ENCODE measurements at places on chromosomes 16 and 17.

GRCh38 chr16:56542039-56542438 is 22.2 kb upstream of the BBS2 start:
- no peak for DNase-seq

DNA sequence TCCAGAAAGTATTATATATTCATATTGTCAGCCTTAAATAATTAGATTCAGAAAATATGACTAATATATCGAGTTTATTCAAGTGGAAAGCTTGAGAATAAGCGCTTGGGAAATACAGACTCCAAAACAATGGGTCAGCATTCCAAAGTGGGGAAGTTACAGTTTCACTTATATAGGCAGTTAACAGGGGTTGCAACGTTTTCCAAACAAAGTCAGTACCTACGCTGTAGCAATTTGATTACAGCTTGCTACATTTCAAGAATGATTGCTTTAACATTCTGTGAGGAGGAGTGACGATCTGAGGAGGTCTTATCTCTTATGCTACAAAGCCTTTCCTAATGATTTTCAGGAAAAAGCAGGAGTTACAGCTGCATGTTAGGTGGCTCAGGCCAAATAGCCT is 34.2 kb upstream of the HS3ST3A1 start:
- no peak for DNase-seq

DNA sequence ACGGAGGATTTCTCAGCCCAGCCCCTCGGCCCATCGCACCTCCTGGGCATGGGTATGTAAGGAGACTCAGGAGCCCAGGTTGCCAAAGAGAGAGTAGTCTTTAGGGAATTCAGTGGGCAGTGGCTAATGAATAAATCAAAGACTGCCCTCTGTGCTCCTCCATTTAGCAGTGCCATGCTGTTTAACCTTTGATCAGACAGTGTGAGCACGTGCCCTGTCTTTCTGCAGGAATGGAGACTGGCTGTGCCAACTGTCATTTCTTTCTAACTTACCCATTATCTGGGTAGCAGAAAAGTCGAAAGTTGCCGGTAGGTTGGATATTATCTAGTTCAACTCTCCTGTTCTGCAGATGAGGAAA is 62.4 kb downstream of the CDRT4 start:
- no peak for DNase-seq

DNA sequence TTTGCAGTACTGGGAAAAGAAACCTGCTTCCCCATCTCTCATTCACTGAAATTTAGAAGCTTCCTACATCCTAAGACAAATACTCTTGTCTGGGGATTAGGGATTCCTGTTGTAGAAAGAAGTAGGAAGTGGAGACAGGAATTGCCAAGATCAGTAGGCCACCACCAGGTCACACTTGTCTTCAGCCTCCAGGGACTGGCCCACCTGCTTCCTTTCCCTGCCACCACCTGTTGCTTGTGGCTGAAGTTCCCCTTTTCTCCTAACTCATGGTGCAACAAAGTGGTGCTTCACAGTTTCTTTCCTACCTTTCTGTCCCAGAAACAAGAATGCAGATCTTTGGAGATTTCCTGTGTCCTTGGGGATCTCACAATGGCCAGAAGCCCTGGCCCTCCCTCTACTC is 82.4 kb downstream of the WNT3 start:
- DNase-seq: no peak

- DNase-seq: peak; percentile 47
Measured at GRCh38 chr16:27977966-27978365, 85.5 kb downstream of the GSG1L start.

GRCh38 chr16:11170201-11170600 is 85.8 kb downstream of the SOCS1 start:
- DNase-seq: no peak

- no peak for DNase-seq
Measured at GRCh38 chr16:8907096-8907495, 24.9 kb downstream of the LITAFD start.

GRCh38 chr16:67388591-67388990 is 4.7 kb downstream of the TPPP3 start:
- DNase-seq: no peak

DNA sequence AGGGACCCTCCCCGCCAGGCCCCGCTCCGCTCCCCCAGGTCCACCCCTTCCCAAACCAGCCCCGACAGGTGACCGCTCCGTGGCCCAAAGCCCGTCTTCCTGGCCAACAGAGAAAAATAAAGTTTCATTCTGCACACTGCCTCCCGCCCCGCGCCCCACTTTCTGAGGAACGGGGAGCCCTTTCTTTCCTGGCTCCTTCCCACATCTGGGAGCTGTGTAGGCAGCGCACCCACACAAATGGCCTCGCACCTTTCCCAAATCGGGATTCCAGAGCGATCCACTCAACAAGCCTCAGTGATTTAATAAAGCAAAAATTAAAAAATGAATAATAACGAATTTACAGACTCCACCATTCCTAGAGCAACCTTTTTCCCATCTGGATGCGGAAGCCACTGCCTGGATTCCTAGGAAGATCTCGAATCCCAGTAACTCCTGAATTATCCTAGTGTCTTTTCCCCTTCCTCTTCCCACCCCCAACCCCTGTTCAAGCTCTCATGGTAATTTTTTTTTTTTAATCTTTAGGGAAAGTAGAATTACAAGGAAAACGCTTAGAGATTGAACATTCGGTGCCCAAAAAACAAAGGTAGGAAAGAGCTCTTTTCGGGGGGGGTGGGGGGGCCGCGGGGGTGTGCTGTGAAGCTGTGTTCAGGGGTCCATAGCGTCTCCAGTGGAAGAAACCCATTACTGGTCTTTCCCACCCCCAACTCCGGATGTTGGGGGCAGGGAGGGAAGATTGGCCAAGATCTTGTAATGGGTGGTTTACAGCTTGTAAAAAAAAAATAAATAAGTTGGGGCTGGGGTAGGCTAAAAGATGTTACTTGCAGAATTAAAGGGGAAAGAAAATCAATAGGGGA is 1.6 kb downstream of the IGF2BP1 start:
- DNase-seq: no peak

DNA sequence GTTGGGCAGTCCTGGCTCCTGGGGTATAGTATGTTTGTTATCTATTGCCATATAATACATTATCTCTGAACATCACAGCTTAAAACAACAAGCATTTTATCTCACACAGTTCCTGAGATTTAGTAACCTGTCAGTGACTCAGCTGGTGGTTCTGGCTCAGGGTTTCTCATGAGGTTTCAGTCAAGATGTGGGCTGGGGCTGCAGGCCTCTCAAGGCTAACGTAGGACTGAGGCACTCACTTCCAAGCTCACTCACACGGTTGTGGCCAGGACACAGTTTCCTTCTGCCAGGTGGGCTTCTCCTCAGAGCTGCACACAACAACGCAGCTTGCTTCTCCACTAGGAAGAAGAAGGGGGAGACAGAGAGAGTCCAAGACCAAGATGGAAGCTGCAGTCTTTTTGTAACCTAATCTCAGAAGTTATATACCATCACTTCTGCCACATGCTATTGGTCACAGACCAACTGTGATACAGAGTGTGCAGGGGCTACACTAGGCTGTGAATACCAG is 10.3 kb upstream of the MED13 start:
- no peak for DNase-seq

GRCh38 chr17:28578246-28579195 is 1.8 kb upstream of the ALDOC start:
- DNase-seq: no peak

DNA sequence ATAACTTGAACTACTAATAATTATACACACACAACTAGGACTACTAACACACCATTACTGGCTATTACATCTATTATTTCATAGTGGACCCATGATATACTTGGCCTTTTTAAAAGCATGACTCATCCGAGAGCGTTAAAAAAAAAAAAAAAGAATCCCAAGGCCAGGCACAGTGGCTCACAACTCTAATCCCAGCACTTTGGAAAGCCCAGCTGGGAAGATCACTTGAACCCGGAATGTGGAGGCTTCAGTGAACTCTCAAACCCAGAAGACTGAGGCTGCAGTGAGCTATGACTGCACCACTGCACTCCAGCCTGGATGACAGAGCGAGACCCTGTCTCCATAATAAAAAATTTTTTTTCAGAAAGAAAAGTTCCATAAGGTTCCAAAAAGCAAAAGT is 3.1 kb downstream of the GLG1 start:
- DNase-seq: no peak

GRCh38 chr17:63221939-63222338 is 224.2 kb downstream of the CYB561 start:
- DNase-seq: no peak

DNA sequence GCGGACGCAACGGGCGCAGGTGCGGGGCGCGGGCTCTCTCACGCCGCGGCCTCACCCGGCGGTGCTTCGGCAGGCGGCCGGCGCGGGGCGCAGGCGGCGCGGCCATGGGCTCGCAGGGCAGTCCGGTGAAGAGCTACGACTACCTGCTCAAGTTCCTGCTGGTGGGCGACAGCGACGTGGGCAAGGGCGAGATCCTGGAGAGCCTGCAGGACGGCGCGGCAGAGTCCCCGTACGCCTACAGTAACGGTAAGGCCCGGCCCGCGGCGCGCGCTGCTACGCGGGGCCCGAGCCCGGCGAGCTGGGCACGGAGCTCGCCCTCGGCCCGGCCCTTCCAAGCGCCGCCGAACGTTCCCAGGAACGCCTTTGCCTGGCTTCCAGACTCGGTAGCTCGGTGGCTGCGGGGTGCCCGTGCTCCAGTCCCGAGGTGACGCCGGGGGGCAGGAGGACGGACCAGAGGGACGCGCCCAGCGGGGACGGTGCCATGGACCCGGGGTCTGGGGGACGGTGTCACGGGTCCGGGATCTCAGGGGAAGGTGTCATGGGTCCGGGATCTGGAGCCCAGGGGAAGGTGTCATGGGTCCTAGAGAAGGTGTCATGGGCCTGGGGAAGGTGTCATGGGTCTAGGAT is 435 bp downstream of the RAB40C start:
- DNase-seq: peak; percentile 63

- DNase-seq: no peak
Measured at GRCh38 chr16:68972013-68972412, 128.7 kb downstream of the TANGO6 start.

DNA sequence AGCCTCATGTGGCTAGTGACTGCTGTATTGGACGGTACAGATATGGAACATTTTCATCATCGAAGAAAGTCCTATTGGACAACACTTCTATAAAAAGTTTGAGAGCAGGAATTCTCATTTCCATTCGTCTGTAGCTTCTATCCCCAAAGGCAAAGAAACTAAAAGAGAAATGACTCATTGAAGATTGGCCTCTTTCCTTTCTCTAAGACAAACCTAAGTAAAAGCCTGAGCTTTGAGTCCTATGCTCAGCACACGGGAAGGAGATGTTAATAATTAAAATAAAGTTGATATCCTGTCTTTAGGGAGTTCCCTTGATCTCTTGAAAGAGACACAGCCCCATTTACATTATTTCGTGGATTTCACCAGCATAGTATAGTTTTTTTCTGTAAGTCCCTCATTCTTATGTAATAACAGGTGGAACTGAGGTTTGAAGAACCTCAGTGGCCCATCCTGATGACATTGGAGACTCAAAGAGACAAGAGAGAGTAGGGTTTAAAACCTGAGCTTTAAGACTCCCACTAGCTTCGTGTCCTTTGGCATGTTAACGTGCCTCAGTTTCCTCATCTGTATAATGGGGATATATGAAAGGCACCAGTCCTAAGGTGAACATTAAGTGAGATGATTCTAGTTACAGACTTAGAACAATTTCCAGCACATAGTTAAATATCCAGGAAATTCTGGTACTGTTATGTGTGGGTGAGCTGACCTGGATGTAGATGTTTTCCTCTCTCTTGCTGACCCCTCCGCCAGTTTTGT is 174.0 kb downstream of the IRX3 start:
- DNase-seq: no peak

- no peak for DNase-seq
Measured at GRCh38 chr17:29848737-29849136, 81.3 kb downstream of the SSH2 start.

DNA sequence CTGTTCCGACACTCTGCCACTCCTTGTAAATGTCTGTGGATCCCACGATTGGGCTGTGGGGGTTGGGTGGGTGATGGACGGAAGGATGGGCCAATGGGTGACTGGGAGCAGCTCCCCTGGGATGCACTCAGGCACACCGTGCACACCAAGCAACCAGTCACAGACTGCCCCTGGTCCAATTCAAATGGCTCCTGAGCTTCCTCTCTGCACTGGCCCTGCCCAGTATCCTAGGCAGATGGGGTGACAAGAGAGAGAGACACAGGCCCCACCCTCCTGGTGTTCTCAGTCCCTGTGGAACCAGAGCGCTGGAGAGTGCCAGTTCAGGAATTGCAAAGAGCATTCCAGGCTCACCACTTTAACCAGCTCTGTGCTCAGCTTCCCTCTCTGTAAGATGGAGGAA is 32.8 kb downstream of the BEAN1 start:
- no peak for DNase-seq

- DNase-seq: no peak
Measured at GRCh38 chr16:17801068-17801467, 330.3 kb upstream of the XYLT1 start.

DNA sequence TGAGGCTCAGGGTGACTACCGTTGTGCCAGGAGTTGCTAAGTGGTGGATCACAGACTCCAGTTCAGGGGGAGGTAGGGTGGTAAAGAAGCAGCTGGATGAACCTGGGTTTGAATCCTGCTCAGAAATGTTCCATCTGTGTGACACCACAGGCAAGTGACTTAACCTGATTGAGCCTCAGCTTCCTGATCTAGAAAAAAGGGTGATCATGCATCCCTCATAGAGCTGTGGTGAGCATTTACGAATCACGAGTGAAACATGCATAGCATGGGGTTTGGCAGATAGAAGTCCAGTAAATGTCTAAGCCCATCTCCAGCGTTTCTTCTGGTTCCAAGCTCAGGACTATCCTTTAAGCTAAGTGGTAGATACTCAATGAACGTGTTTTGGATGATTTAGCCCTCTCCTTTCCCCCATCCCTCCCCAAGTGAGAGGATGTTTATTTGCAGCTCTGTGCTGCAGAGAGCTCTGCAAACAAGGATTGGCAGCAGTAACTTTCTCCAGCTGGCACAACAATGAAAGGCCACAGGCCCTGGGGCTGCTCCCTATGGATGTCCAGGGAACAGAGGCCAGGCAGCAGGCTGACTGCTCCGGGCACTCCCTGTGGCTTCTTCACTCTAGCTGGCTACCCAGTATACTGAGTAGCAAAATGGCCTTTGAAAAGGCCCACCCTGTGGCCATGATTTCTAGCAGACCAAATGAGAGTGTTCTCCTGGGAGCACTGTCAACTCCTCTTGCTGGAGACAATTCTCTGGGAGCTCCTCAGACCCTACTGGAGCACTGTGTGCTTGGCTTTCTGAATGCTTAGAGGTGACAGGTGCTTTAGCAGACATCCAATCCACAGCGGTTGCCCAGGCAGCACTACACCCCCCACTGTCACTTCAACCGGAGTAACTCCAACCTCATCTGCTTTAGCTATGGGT is 21.3 kb downstream of the CA4 start:
- DNase-seq: no peak

- no peak for DNase-seq
Measured at GRCh38 chr16:78642621-78643285, 543.3 kb downstream of the WWOX start.

All from Right ventricle myocardium superior (tissue), 1 donor.